RPMI8226 (cell line): ENCODE measurements at places on chromosomes 2 and 18.
A peak's percentile ranks its signal among the peaks of the same experiment; 100 is the strongest.

GRCh38 chr18:27033722-27034121 lies 151.4 kb downstream of the CHST9 start:
- no peak for DNase-seq

- DNase-seq: no peak
Observed at GRCh38 chr2:1125217-1125616, 174.6 kb downstream of the SNTG2 start.

- peak; percentile 95 for DNase-seq
Observed at GRCh38 chr2:84939426-84940087, 31.4 kb upstream of the KCMF1 start.

DNA sequence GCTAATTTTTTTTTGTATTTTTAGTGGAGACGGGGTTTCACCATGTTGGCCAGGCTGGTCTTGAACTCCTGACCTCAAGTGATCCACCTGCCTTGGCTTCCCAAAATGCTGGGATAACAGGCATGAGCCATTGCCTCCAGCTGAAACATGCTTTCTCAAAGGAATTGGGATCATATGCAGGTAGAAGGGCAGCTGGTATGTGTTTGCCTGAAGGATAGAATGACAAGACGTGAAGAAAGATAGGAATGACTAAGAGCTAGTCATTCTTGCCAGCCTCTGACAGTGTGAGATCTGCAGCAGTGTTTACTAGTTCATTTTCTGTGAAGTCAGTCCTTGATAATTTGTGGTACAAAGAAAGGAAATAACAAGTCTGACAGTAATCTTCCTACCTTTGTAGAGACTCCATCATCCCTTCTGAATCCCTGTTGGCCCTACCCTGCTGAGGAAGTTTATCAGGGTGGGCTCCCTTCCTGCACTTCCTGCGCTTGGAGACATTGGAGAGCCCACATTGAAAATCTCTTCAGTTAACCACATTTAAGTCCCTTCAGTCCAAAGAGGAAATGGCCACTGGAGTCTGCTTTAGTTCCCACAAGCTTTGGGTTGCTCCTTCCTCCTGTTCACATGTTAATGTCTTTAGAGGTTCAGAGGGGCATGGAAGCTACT lies 14.7 kb downstream of the CFLAR start:
- DNase-seq: no peak

- DNase-seq: no peak
Observed at GRCh38 chr18:55400590-55401541, 187.1 kb downstream of the TCF4 start.

DNA sequence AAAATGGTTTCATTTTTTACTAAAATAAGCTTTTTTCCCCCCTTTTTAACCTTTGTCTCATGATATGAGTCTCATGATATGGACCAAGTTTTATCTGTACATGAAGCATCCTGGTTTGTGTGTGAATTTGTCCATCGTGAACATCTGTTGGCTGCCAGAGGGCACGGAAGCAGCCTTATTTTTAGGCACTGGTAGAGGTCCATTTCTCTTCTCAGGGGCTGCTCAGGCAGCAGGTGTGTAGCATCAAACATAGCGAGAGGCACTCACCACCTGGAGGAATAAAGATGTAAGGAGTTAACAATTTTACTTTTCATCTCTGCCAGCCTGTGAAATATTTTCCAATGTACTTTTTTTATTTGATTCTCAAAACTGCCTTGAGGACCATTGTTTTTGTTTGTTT lies 134.5 kb downstream of the RHBDD1 start:
- DNase-seq: no peak

GRCh38 chr2:9474361-9475057 lies at the start of gene IAH1:
Gene IAH1 (plus strand): TSS chr2:9474551. CDS start chr2:9474567, 16 bp downstream.
- DNase-seq: peak; percentile 71

DNA sequence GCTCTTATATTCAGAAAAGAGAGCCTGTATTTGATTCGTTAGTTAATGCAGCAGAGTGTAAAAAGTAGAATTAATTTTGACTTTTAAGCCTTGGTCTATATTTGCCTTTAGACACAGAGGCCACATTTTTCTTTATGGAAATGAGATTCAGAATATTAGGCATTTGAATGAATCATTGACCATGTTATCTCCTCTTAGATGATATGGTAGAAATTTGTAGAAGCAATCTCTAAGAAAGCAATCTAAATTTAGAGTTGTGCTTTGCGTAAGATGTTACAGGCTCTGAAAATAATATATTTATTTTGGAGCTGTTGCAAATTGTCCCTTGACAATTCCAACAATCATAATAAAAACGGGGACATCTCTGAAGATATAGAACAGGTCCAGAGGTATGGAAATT lies 68.3 kb upstream of the ST6GAL2 start:
- no peak for DNase-seq

DNA sequence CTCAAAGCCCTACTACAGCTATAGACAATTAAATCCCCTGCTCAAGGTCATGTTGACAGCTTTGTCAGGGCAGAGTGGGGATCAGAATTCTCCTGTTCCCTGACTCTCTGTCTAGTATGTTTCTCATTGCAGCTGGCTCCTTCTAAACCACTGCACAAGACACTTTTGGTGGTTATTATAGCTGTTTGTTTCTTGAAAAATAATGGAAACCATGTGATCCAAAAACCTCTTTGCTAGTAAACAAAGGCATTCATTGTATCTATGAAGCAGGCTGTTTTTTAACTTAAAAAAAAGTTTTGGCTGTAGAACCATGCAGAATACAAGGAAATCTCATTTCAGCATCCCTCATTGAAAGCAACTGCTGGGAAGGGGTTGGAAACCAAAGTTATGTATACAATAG lies 352.5 kb upstream of the EPHA4 start:
- DNase-seq: no peak

- DNase-seq: no peak
Observed at GRCh38 chr2:216507220-216508160, 8.8 kb downstream of the RPL37A start.

DNA sequence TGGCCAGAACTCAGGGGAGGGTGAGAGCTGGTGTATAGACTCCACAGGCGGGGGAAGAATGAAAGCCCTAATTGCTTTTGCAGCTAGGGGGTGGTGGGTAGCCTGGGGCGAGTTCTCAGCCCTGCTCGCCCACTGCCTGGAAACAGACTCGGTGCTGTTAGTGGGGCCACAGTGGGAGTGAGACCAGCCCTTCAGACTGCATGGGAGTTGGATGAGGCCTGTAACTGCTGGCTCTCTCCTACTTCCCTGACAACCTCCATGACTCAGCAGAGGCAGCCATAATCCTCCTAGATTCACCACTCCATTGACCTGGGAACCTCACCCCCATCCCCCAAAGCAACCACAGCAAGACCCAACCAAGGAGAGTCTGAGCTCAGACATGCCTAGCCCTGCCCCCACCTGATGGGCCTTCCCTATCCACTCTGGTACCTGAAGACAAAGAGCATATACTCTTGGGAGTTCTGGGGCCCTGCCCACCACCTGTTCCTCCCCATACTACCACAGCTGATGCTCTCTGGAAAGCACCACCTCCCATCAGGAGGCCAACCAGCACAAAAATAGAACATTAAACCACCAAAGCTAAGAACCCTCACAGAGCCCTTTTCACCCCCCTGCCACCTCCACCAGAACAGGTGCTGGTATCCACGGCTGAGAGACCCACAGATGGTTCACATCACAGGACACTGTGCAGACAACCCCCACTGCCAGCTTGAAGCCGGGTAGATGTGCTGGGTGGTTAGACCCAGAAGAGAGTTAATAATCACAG lies 226.3 kb downstream of the EIPR1 start:
- DNase-seq: peak; percentile 60

DNA sequence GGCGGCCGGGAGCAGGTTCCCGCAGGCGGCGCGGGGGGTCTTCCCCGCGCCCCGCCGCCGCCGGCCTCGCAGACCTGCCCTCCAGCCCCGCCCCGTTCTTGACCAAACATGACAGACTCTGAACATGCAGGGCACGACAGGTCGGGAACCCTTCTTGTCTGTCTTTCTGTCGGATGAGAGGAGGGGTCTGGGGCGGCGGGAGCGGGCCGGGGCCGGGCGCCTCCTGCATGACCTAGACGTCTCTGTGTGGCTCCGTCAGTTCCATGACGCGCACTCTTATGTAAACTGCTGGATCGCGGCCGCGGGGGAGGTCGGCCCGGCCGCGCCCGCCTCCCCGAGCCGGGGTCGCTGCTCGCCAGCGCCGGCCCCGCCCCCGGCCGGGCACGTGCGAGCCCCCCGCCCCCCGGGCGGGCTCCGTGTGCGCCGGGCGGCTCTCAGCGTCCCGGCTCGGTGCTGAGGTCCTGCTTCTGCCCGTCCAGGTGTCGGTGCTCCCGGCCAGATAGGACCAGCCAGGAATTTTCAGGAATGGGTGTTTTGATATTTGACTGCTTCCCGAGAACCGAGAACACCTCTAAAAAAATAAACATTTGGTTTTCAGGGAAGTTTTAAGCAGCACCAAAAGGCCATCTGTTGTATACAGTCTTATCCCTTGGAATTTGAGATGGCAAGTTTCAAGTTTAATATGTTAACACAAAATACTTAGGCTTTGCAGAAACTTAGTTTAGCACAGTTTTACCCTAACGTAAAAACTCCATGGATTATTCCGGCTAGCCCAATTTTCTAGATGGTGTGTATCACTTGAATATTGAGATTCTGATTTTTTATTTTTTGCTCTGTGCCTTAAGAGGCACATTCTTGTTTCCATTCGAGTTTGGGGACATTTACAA lies 733 bp downstream of the ZC3H6 start:
- DNase-seq: peak; percentile 85

GRCh38 chr2:84970210-84970867 lies 622 bp upstream of the KCMF1 start:
- no peak for DNase-seq

DNA sequence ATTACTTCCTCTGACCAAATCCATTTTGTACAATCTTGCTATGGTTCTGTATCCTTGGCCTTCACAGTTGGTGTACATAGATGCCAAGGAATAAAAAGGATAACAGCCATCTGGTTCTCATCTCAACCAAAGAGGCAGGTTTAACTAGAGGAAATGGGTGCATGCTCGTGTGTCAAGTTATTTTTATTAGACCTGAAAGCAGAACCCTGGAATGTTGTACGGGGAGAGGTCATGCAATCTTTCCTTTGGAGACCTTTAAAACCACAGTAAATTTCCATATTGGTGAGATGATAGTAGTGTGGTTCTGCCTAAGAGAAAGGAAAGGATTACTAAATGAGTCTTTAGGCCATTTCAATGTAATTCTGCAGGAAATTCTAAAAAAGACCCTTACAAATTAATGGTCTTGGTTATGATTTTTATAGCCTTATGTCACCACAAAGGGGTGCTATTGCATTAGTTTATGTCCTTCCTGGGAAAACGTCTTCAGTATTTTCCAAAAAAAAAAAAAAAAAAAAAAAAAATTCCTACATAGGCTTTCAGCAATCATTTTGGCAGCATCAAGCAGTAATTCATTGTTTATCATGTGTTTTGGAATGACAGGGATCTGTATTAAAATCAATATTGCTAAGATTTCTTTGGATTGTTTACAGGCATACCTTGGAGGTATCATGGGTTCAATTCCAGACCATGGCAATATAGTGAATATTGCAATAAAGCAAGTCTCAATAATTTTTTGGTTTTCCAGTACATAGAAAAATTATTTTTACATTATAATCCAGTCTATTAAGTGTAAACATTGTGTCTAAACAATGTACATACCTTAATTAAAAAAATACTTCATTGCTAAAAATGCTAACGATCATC lies 270.8 kb downstream of the NYAP2 start:
- DNase-seq: no peak

- no peak for DNase-seq
Observed at GRCh38 chr2:54725343-54726099, 2.1 kb downstream of the EML6 start.

- DNase-seq: no peak
Observed at GRCh38 chr2:220365023-220365422, 737.6 kb downstream of the SLC4A3 start.

GRCh38 chr2:237758185-237758584 lies 40.4 kb upstream of the RBM44 start:
- no peak for DNase-seq

- no peak for DNase-seq
Observed at GRCh38 chr2:58475756-58476155, 234.6 kb upstream of the FANCL start.

GRCh38 chr18:42137693-42138375 lies 182.8 kb downstream of the PIK3C3 start:
- DNase-seq: no peak

DNA sequence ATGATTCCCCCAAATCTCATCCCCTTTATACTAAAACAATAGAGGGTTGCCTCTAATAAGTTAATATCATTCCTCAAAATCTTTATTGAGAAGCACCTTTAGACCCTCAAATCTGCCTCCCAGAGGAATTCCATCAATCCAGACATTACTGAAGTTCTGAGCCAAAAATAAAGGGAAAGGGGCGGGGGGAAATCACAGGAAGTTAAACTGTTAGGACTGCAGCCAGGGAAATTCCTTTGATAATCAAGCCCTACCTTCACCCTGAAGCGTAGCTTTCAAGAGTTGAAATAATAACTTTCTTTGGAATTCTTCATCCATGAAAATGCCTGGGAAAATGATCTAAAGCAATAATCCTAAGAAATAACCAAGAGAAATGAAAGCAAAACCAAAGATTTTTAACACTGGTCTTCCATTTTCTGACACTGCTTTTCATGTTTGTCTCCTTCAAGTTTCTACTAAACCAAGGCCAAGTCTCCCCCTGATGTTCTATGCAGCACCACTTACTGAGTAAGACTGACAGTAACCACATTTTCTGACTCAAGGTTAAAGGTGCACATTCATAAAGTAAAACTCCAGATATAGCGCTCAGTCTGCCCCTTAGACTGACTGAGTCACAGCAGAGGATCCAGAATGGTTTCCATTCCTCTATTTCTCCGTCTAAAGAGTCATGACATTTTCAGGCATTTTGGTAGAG lies 78.2 kb downstream of the TCF4 start:
- DNase-seq: peak; percentile 64

DNA sequence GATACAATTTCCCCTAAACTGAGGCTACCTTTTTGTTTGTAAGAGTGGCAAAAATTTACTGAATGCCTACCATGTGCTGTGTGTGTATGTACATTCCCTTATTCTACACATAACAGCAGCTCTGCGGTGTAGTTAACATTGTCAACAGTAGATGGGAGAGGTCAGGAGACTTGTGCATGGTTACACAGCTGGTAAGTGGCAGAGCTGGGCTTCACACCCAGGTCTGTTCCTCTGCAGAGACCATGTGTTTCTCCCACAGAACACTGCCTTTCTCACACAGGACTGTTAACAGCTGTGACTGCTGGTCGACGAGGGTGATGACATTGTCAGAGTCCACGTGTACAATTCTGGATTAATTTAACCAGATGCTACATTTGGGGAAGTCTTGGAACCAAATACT lies 49.1 kb downstream of the EML6 start:
- no peak for DNase-seq

DNA sequence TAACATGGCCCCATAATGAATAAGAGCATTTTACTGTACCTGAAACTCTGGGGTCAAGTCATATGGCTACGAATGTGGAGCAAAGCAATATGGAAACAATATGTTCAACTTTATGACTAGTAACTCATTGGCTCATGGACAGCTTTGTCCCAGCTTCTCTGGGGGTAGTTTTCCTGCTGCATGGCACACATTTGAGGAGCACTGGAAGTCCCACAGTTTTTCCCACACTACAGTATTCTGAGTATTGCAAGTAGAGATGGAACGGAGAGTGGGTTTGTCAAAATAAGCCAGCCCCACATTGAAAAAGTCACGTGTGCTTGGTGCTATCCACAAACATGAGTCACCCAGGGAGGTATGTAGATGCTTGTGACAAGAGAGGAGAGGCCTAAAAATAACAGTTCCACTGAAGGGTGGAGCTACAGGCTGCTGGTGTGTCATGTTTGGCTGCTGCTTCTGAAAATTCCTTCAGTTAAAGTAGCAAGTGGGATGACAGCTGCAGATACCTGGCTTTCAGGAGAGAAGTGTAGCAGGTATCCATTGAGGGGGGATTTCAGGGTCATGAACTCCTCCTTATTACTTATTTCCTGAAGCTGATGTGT lies 48.2 kb upstream of the CTAGE1 start:
- DNase-seq: no peak
